ENCODE measurements at places on chromosomes 5 and 9.

DNA sequence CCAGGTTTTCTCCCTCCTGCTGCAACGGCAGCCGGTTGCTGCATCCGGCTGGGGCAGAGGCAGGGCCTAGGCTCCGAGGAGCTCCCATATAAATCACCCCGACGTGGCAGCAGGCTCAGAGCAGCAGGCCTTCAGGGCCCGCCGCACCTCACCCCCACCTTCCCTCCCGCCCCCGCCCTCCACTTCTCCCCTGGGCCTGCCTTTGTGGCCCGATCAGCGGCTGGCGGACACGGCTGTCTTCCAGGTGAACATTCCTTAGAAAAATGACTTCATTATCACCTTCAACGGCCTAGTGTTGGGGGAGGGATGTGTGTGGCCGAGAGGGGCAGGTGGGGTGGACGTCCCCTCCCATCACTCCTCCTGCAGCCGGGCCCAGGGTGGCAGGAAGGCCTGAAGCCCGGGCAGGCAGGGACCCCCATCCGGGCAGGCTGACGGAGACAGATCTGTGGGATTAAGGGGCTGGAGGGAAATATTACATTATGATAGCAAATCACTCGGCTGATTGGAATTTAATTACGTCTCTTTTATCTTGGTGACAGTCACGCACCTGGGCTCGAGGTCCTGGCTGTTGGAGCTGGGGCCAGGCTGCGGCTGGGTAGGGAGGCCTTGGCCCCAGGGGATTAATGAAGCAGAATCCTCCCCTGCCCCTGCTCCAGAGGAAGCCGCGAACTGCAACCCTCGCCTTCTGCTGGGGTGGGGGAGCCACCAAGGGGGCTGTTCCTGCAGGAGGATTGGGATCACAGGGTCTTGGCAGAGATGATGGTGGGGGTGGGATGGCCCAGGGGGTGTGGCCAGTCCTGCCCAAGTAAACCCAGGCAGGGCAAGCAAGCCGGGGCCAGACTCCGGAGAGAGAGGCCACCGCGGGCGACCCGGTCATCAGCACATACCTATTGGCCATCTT is 38.4 kb upstream of the RXRA start:
- DNase-seq = no peak

GRCh38 chr5:75496026-75496425 is 15.4 kb downstream of the CERT1 start:
- no peak for DNase-seq

GRCh38 chr5:73433982-73434342 is 14.6 kb downstream of the FOXD1 start:
- DNase-seq = no peak

GRCh38 chr9:128304136-128304970 is 17.9 kb downstream of the TRUB2 start:
- no peak for DNase-seq

DNA sequence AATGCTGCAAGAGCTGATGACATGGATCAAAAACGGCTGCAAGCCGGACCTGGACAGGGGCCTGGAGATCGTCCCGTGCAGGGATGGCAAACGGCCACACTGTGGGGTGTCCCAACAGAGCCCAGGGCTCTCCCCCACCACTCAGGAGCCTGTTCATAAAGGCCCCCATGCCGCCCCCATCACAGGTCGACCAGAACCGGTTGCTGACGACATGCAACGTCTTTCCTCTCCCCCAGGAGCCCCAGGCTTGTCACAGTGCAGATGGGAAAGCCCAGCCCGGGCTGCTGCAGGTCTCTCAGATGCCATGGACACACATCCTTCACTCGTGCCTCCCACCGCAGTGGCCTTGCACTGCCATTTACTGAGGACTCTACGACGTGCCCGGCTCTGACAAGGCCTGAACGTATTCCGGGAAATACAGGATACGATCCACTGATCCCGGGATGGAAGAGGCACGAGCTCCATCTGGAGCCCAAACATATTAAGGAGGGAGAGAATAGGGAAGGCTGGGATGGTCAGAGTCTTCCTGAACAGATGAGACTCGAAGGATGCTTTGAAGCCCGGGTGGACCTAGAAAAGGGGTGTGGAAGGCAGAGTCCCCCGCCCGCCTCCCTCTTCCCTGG is 76.5 kb upstream of the SARDH start:
- DNase-seq = no peak

Measured in naive B cell (primary cell).